Fibroblast of skin of left quadriceps (primary cell): ENCODE measurements at places on chromosomes 2 and 18.

GRCh38 chr2:16039055-16039454, 98.7 kb downstream of the MYCN start:
- no peak for DNase-seq

DNA sequence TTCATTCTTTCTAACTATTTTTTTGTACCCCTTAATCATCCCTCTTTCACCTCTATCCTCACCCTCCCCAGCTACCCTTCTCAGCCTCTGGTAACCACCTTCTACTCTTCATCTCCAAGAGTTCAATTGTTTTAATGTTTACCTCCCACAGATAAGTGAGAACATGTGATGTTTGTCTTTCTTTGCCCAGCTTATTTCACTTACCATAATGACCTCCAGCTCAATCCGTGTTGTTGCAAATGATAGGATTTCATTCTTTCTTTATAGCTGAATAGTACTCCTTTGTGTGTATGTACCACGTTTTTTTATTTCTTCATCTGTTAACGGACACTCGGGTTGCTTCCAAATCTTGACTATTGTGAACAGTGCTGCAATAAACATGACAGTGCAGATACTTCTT, 22.1 kb upstream of the TMEM37 start:
- no peak for DNase-seq

DNA sequence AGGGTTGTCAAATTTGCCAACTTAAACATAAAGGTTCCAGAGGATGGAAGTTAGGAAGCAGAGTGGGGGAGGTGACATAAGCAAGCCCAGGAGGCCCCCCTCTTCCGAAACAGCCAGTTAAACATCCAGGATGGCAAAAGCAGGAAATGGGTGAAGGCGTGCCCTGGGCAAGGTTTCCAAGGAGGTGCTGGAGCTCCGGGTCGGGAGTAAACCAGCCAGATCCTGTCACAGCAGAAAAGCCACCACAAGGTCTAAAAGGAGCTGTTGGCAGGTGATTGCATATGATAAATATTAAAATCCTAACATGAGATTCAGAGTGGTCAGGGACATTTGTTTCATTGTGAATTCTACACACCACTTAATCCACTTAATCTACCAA, 572.2 kb upstream of the SALL3 start:
- no peak for DNase-seq

GRCh38 chr2:7924023-7924762, 757.7 kb upstream of the ID2 start:
- DNase-seq: no peak

- DNase-seq: peak; percentile 16
These were observed 64.1 kb downstream of the PTPN4 start for GRCh38 chr2:119823734-119824334.

DNA sequence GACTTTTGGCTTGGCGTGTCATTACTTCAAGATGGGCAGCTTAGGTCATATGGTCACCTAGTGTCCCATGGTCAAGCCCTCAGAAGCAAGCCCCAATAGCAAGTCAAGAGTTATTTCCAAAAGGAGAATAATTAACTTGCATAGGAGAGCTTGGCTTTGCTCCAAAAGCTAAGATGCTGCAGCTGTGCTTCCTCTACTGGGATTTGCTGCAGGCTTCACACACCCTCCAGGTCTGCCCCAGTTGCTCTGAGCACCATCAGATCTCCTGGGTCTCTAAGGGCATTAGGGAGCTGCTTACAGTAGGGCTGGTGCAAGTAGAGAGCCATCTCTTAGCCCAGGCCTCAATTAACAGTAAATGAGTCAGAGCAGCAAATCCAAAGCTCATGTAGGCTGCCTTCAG, 46.6 kb downstream of the THUMPD2 start:
- no peak for DNase-seq
